ENCODE measurements at places on chromosomes 3 and 15. TPM values are rescaled to one million over a fixed set of nuclear protein-coding genes. Genes with fewer than 3 reads are reported as not detected.

DNA sequence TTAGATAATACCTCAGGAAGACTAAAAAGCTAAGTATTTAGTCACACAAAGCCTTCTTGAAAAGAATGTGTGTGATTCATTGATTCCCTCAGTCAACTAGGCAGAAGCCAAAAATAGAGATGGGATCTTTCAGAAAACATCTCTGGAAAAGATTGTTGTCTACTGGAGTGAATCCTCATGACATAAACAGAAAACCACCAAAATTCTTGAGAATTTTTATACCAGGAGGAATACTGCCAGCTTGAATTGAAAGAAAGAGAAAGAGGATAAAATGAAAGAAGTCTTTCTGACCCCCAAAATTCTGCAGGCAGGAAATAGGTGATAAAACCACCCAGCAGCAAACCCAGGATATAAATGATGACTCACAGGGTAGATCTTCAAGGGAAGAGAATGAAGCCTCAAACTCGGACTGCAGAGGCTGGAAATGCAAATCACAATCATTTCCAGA, 363.1 kb upstream of the PLSCR5 start:
- no peak for DNase-seq

DNA sequence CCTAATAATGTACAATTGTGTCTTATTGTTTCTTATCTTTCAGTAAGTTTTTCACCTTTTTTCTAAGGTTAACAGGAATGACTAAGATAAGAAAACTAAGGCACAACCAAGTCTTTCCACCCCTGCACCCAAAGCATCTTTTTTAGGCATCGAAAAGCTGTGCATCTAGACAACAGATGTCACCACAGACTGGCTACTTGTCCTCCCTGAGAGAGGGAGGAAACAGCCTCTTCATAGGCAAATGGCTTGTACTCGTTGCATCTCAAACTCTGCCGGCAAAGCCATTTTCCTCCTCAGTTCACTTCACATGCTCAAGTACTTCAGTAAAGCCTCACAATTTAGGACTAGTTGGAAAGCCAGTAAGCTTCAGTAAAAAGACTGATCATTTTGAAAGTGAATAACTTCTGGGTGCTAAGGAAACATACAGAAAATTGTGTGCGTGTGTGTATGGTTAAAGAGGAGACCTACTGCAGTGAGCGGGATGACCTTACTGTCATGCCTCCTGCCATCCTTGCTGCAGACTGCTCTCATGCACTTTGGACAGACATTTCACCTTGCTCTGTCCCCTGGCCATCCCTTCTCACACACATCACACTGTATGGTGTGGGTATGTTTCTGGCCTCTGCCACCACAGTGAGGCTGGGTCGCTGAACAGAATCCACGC, 36.5 kb upstream of the HACD2 start:
- DNase-seq = no peak

- DNase-seq = no peak
These were observed 149.9 kb downstream of the FOXP1 start for GRCh38 chr3:71433631-71434030.

- no peak for DNase-seq
These were observed 29.2 kb upstream of the UMPS start for GRCh38 chr3:124700880-124701684.

- no peak for DNase-seq
These were observed 6.9 kb downstream of the NUDT16 start for GRCh38 chr3:131388490-131388799.

DNA sequence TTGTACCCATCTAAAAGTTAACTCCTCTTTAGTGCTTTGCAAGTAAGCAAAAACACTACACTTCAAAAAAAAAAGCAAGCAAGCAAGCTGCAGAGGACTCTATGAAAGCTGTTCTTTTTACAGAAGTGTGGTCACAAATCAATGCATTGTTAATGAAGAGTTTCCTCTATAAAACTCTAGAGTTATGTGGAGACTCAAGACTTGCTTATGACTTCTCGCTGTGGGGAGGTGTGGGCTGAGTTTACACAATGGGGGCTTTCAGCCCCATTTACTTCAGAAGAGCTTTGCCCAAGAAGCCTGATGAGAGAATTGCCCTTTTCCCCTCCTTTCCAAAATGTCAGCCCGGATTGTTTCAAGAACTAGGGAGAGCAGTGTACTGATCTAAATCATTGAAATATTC, 144.4 kb downstream of the IGSF11 start:
- DNase-seq = no peak

- DNase-seq = no peak
These were observed 100.7 kb downstream of the RBMS3 start for GRCh38 chr3:29381595-29381994.

GRCh38 chr3:186566772-186567071, 417 bp downstream of the TBCCD1 start:
- no peak for DNase-seq

GRCh38 chr3:45003859-45004258, 22.2 kb upstream of the CLEC3B start:
- no peak for DNase-seq

The COL6A6 gene
- not detected for total RNA-seq

The PDCD10 gene
- total RNA-seq = 72.2 TPM

The C3orf49 gene
- not detected for total RNA-seq

The INSYN1 gene
- total RNA-seq = not detected

The SLC22A14 gene
- not detected for total RNA-seq

The DGKG gene
- 0.37 TPM for total RNA-seq

Measured in activated CD8-positive, alpha-beta T cell treated with anti-CD3 and anti-CD28 coated beads, Interleukin-2, amount 10 ng/mL, durations not matched to agents 7 days and 5 days (primary cell).